ENCODE measurements at places on chromosomes 5 and 9.

DNA sequence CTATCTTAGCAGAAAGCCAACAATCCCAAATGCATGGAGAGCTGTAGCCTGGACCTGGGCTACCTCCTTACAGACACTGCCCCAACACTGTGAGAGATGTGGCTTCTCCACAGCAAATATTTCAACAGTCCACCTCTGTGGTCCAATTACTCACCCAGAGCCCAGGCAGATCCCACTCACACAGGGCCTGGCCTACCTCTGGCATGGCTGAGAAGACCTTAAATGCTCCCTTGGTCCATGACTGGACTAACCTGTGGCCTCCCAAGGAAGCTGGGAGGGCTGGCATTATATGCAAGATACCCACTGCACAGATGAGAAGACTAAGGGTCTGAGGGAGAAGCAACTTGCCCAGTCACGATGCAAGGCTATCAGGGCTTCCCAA is 22.8 kb upstream of the SLC25A51 start:
- no peak for DNase-seq

- no peak for DNase-seq
Observed at GRCh38 chr5:83192947-83193346, 115.6 kb downstream of the XRCC4 start.

DNA sequence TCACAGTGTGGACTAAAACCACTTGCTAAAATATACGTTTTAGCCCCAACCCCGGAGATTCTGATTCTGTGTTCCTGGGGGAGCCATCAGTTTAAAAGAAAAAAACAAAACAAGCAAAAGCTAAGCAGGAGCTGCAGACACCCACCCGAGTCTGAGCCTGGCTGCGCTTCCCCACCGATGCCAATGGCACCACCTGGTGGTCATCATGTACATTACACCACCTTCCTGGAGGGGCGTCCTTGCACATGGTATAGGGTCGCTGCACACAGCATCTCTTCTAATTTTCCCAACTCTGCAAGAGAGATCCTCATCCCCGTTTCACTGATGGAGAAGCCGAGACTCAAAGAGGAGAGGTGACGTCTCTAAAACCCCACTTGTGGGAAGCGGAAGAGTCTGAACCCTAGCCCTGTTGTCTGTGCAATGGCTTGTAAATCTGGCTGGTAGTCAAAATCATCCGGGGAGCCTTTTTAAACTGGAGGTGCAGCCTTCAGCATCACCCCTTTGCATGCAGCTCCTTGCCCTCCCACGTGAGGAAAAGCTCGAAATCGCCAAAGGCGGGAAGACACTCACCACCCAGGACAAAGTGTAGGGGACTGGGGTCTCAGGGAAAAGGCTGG is 23.1 kb upstream of the CNOT6 start:
- DNase-seq: no peak

GRCh38 chr9:134433909-134434882 is 107.9 kb downstream of the RXRA start:
- no peak for DNase-seq

GRCh38 chr9:13427587-13427986 is 148.1 kb upstream of the MPDZ start:
- no peak for DNase-seq

GRCh38 chr5:156479849-156480248 is 152.9 kb downstream of the SGCD start:
- DNase-seq: no peak

DNA sequence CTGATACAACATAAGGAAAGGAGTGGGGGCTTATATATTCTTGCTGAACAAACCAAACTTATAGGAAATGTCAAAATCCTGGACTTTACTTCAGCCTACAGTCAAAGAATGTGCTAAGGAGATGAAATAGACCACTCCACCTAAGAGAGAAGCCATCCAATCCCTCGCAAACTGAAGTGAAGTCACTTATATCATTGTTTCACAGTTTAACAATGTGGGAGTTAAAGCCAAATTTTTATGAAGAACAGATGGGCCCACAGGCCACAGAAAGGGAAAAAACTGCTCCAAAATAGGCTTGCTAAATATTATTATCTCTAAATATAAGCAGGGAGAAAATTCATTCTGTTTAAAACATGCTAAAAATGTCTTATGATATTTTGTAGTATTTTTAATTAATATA is 233.3 kb downstream of the GAS1 start:
- no peak for DNase-seq

- DNase-seq: no peak
Observed at GRCh38 chr9:83471241-83471640, 67.0 kb downstream of the FRMD3 start.

DNA sequence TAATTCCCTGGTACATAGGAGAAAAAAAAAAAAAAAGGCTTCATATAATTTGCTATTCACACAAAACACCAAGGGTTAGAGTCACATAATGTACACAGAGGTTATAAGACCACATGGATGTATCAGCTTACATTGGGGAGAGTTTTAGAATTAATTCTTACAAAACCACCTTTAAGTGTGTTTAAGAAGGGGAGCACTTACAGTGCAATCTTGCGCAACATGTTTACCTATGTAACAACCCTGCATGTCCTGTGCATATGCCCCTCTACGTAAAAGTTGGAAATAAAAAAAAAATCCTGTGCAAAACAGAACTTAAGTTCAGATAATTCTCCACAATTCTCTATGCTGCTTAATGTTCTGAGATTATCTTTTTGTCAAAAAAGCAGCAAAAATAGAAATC is 190.0 kb downstream of the DENND1A start:
- DNase-seq: no peak
